ENCODE measurements at places on chromosomes 12 and 14. TPM values are rescaled to one million over a fixed set of nuclear protein-coding genes. Genes with fewer than 3 reads are reported as not detected.

DNA sequence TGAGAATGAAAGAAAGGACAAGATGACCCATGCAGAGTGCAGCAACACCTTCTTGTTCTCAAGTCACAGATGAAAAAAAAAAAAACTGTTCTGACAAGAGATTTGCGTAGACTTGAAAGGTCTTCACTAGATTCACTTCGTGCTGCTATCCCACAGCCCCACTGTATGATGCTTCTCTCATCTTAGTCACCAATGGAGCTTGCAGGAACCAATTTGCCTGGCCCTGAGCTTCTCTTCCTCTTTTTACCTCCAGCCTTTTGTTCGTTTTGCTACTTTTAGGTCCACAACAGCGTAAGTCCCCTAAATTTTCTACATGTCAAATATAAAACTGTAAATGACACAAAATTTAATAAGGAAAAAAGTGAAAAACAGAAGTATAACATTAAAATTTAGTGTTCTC is 107.9 kb upstream of the NAP1L1 start:
- no peak for DNase-seq

DNA sequence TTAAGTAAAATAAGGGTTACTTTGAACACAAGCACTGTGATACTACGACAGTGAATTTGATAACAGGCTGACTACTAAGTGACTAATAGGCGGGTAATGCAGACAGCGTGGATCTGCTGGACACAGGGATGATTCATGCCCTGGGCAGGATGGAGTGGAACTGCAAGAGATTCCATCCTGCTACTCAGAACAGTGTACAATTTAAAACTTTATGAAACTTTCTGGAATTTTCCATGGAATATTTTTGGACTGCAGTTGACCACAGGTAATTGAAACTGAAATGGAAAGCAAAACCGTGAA is 46.0 kb downstream of the YEATS4 start:
- DNase-seq, result no peak

GRCh38 chr12:71703206-71703605 is 17.3 kb downstream of the TMEM19 start:
- DNase-seq, result no peak

DNA sequence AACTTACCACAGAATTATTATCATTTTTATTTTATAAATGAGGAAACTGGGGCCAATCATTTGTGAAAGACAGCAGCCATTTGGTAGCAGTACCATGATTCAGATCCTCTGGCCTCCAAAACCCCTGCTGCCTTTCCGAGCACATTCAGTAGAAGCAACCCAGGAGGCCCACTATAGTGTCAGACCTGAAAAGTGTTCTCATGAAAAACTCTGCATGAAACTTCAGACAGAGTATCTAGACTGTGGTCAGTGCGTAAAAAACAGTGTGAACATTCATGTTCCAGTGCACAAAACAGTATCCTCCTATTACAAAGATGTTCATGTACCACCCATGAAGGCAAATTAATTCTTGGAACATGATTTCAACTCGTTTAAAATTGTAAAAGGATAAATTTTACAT is 112.0 kb downstream of the EPS8 start:
- no peak for DNase-seq

- DNase-seq, result no peak
Measured at GRCh38 chr14:22908601-22909000, 10.3 kb downstream of the RBM23 start.

DNA sequence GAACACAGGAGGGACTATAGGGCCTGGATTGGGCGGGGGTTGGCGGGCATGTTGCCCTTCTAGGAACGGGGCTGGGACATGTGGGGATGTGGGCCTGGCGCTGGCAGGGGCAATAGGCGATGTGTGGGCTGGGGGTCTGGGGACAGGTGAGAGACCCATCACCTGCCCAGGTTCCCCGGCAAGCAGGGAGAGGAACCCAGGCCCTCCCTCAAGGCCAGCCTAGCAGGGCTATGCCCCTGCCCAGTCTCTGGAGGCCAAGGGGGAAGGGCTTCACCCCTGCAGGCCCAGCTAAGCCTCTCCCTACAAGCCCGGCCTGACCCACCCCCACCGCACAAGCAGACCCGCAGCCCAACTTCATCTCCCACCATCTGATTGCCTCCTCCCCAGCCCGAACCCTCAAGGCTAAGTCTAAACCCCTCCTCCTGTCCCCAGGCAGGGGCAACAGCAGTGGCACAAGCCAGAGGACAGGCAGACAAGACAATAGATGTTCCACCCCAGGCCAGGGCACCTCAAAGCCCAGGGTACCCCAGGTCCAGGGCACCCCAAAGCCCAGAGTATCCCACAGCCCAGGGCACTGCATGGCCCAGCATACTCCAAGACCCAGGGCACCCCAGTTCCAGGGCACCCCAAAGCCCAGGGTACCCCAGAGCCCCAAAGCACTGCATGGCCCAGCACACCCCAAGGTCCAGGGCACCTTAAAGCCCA is 6.5 kb downstream of the JAG2 start:
- DNase-seq, result no peak

DNA sequence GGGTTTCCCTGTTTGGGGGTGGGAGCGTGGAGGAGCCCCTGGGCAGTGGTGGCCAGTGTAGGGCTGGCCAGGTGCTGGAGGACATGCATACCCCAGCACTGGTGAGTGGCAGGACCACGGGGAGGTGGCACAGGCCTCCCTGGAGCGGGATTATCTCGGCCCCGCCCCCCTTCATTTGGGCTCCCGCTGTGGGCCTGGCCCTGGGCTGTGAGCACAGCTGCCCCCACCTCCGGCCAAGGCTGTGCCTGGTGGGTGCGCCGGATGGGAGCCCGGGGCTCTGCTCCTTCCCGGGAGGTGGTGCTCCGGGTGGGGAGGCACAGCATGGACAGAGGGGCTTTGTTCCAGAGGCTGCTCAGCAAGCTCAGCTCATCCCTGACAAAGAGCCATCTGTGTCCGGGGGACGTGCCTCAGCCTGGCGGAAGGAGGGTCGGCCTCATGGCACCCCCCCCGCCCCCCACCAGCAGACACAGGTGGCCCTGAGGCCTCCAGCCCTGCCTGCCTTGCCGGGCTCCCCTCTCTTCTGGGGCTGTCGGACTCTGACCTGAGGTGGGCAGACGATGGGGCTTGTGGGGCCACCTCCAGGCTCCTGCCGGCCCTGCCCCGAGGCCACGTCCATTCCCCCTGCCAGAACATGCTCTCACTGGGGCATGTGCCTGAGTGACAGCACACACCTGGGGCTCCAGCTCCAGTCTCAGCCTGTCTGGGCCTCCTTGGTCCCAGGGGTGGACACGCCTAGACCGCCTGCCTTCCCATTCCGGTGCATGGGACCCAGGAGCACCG is 8.4 kb downstream of the TEDC1 start:
- DNase-seq, result no peak

DNA sequence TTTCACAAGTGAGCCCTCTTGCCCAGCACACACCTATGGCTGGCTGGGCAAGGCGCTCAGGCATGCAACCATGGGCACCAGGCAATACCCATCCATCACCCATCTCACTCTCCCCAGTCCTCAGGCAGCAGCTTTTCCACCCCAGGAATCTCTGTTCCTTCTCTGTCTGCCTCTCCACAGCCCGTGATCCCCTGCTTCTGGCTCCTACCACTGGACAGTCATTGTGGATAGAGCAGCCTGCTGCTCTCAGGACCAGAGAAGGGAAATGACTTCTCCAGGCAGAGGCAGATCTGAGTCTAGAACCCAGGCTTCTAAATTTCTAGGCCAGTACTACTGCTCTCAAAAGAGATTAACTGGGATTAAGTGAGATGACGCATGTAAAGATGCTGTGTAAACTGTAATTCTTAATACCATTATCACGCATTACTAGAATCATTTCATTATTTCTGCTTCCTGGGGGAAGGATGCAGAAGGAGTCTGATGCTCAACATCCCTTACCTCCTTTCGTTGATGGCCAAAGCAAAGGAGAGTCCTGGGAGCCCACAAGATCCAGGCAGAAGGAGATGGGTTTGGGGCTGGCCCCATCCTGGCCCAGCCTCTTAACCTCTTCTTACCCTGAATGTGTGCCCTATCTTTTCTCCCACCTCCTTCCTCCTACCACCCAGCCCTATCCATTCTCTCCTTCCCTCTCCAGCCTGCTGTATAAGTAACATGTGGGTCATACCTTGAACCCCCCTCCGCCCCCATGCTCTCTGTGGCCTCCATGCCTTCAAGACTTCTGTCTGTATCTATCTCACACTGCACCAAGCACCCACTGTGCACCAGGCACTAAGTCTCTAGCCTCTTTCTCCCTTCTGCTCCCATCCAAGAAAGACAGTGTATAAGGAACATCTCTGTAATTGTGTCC is 4.8 kb upstream of the AQP5 start:
- no peak for DNase-seq

DNA sequence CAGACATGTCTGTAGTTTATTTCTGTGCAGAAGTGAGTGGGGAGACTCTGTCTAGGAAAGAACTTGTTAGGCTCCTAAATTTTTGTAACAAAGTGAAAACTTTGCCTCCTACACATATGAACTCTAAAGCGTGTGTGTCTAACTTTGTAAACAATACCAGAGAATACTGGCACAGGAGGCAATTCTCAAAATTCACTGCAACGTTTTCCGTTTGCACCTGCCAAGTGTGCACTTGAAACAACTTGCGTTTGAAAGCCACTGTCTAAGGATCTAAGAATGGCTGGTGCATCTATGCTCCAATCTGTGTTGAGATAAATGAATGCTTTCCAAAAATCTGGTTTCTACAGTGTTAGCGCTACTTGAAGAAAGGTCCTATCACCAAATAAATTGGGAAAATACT is 15.3 kb downstream of the GRIP1 start:
- DNase-seq, result no peak

DNA sequence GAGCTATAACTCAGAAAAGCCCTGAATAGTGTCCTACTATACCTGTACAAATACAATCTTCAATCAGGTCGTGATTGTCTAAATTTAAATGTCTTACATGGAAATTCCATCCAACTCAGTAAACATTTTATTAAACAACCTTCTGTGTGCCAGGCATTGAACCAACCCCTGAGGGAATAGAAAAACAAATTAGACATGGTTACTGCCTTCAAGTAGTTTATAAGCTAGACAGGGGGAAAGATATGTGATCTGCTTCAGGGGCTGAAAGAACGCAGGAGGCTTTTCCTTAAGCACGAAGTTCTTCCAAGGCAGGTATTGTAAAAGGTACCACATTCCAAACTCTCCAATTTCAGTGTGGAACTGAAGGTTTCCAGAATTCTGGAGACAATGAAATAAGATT is 39.7 kb upstream of the STAB2 start:
- DNase-seq, result no peak

GRCh38 chr12:15979096-15980092 is 68.3 kb downstream of the DERA start:
- DNase-seq, result no peak

DNA sequence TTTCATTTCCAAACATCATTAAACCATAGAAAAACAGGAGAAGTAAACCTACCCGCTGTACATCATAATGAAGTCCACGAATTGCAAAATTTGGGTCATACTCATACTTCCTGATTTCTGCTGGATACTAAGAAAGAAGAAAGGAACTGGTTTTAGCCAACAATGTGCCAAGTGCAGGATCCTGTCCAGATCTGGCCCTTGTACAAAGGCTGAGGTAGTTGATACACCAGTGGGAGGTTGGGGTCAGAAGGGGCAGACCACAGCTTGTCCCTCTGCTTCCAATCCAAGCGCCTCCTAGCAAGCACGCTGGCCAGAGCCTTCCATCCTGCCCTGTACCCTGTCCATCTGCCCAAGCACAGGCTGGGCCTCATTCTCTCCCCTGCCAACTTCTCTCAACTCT is 34.2 kb downstream of the NT5DC3 start:
- no peak for DNase-seq

DNA sequence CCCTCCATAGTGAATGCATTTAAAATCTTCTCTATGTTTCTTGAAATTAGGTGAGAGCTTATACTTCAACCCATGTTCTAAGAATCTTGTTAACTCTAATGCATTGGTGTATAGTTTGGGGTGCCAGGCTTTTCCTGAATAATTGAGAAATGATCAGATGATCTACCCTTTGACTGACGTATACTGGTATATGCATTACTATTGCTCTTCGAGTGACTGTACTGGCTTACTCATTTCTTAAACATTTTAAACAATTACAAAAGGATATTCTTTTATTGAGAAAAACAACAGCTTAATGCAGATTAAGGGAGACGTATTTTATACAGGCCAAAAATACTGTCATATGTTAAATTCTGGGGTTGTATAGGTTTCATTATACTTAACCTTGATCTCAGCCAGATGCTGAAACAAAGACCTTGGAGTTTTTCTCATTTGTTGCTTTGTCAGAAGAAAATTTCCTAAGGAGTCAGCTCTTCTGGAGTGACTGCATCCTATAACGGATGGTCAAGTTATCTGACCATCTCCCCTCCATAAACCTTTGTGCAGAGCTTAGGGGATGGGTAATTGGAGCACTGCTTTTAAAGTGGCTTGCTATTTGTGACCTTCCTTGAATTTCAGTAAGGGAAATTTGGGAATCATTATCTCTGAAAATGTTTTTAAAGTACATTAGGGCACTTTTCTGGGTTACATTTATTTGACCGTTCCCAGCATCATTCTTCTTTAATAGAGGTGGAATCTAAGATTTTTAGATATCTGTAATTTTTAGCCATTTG is 507.6 kb downstream of the PCNX1 start:
- DNase-seq, result no peak

DNA sequence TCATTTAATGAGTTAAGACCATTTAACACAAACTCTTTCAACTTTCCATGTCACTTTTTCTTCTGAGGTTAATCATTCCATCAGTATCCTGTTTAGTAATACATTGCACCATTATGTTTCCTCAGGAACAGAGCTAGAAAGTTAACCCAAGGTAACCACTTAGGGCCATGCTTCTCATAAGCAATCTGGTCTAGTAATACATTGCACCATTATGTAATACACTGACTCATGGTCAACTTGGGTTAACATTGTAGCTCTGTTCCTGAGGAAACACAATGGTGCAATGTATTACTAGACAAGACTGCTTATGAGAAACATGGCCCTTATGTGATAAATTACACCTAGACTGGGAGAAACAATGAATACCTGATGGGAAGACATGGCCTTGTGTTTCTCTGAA is 21.7 kb downstream of the ERH start:
- DNase-seq, result no peak

DNA sequence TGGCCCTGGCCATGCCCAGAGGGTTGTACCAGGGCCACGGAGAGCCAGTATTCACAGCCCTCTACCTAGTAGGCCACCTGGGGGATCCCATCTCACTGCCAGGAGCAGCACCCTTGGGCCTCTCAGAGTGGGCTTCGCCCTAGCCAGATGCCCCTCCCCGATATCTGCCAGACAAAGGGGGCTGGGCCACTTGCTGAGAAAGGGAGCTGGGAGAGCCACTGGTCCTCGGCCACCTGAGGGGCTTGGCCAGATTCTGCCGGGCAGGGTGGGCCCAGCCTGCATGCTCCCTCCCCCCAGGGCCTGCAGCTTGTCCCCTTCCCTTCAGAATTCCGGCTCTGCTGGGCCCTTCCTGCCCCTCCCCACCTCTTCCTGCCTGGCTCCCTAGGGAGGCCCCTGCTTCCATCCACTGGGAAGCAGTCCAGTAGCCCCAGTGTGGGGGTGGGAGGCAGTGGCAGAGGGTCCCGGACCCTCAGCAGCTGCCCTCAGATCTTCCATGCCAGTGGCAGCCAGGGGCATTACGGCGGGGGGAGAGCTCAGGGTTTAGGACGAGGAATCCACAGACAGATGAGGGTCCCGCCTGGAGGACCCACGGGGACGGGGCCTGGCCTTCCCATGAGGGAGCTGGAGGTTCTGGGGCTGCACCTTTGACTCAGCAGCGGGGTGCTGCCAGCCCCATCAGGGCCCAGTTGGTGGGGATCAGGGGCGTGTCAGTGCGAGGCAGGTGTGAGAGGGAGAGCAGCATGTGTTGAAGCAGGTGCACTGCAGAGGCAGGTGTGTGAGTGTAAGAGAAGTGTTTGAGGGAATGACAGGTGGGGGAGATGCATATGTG is 2.4 kb downstream of the CRIP2 start:
- DNase-seq, result no peak

The SLC38A4 gene
- not detected for polyA plus RNA-seq
